Right renal pelvis (tissue), 4 donors: ENCODE measurements at places on chromosomes 4 and X. TPM values are rescaled to one million over a fixed set of nuclear protein-coding genes. Genes with fewer than 3 reads are reported as not detected.

- no peak for DNase-seq
These were observed 31.0 kb downstream of the SLC10A6 start for GRCh38 chr4:86818211-86818610.

DNA sequence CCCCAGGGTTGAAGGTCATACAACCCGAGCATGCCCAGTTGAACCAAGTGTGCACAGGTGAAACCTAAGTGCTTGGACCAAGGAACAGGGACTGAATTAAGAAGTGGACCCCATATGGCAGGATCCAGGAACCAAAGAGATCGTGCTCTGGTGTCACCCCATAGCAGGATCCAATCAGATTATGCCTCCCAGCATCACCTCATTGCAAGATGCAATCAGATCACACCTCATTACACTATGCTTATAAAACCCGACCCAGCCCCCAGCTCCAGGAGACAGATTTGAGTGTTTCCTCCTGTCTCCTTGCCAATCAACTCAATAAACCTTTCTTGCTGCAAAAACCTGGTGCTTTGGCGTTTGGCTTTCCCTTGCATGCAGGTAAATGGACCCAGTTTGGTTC, 37.6 kb downstream of the EFHC2 start:
- DNase-seq: no peak

DNA sequence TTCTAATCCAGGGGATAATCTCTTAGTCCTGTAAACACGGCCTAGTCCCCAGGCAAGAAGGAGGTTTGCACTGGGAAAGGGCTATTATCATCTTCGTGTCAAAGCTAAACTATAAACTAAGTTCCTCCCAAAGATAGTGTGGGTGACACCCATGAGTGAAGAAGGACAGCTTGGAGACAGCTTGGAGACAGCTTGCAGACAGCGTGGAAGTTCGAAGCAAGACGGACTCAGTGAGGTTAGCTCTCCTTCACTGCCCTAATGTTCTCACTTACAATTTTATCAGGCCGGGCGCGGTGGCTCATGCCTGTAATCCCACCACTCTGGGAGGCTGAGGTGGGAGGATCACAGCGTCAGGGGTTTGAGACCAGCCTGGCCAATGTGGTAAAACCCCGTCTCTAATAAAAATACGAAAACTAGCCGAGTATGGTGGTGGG, 19.2 kb upstream of the PLCXD1 start:
- DNase-seq: no peak

DNA sequence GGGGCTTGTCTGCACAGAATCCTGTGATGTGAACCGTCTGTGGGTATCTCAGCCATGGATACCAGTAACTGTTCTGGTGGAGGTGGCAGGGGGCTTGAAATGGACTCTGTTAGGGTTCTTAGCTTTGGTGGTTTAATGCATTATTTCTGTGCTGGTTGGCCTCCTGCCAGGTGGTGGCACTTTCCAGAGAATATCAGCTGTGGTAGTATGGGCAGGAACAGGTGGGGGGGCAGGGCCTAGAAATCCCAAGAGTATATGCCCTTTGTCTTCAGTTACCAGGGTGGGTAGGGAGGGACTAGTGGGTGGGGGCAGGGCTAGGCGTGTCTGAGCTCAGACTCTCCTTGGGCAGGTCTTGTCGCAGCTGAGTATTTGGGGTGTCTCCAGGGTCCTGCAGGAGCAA, 106.7 kb downstream of the KIT start:
- DNase-seq: no peak

- no peak for DNase-seq
These were observed 28.6 kb downstream of the CLNK start for GRCh38 chr4:10655968-10656367.

DNA sequence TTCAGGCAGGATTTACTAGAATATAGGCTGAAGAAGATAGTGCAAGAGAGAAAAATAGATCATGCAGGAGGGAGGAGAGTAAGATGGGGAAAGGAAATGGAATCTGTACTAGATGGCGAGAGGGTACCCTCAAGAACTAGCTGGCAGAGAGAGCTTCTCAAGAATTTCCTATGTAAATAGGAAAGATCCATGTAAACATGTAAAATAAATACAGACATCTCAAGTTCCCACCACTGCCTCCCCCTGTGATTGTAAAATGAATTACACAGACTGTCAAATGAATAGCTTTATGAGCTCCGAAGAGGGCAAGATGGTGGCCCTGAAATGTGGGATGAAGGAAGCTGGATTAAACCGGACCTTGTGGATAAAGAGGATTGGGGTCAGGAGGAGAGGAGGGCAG, 178.0 kb downstream of the PALLD start:
- no peak for DNase-seq

- no peak for DNase-seq
These were observed 16.4 kb downstream of the PNMA6F start for GRCh38 chrX:153304988-153305736.

GRCh38 chr4:153126137-153126536, 78.1 kb upstream of the TRIM2 start:
- no peak for DNase-seq

GRCh38 chr4:46506876-46507275, 116.9 kb upstream of the GABRA2 start:
- no peak for DNase-seq

Gene ART3
- 0.57 TPM for polyA plus RNA-seq

Gene TAF7L
- 0.64 TPM for polyA plus RNA-seq

Gene MAGED4
- 36.8 TPM for polyA plus RNA-seq
